ENCODE measurements at places on chromosomes 12 and 14.

GRCh38 chr12:106098691-106099200 lies 40.0 kb downstream of the NUAK1 start:
- no peak for DNase-seq

DNA sequence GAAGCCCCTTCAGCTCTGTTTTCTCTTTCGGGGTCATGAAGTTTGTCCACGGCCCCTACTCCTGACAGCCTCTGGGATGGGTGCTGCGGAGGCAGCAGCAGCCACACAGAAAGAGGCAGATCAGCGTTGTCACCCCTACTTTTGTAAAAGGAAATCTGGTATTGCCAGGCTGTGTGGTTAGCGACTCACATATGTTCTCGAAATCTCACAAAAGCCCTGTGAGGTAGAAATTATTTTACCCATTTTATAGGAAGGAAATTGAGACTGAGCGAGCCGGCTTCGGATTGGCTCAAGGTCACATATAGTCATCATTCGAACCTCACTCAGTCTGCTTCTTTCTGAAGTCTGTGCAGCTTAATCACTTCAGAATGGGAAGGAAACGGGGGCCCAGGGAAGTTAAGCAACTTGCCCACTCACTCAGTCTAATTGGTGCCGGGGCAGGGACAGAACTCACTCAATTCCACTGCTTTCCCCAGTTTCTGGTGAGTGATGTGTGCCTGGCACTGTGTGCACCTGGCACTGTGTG lies 1.1 kb upstream of the CKAP4 start:
- DNase-seq = peak; percentile 24

DNA sequence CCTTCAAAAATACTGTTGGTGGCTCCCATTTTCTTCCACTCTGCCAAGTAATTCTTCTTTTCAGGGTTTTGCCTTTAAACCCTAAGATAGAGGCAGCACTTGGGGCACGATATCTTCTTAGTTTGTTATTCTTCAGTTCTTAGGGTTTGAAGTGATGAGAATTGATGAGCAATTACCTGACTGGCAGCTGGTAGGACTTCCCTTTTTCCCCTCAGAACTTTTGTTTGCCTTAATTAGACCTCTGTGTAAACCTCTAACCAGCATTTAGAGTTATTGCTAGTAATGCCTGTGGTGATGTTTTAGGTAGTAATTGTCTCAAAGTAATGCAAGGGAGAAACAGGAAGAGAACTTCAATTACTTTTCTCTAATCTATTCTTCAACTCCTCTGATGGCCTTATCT lies 683.5 kb downstream of the RPL10L start:
- DNase-seq = no peak

DNA sequence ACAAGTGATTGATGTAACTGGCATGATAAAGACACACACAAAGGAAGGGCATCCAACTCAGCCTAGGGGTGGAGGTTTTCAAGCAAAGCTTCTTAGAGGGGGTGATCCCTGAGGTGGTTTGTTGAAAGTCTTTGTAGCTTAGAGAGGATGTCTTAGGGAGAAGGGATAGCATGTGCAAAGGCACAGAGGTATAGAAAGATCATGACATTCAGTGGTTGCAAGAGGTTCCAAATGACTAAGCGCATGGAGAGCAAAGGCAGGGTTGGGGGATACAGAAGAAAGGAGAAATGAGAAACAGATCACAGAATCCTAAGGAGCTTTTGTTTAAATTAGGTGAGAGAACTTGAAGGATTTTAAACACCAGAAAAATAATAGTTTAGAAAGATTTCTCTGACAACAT lies 5.2 kb upstream of the CCT2 start:
- DNase-seq = no peak

Data from activated naive CD4-positive, alpha-beta T cell (primary cell).